ENCODE measurements at places on chromosomes 12 and 14.
A peak's percentile ranks its signal among the peaks of the same experiment; 100 is the strongest.

GRCh38 chr12:121804417-121805111 lies 755 bp downstream of the SETD1B start:
- DNase-seq = peak; percentile 80

DNA sequence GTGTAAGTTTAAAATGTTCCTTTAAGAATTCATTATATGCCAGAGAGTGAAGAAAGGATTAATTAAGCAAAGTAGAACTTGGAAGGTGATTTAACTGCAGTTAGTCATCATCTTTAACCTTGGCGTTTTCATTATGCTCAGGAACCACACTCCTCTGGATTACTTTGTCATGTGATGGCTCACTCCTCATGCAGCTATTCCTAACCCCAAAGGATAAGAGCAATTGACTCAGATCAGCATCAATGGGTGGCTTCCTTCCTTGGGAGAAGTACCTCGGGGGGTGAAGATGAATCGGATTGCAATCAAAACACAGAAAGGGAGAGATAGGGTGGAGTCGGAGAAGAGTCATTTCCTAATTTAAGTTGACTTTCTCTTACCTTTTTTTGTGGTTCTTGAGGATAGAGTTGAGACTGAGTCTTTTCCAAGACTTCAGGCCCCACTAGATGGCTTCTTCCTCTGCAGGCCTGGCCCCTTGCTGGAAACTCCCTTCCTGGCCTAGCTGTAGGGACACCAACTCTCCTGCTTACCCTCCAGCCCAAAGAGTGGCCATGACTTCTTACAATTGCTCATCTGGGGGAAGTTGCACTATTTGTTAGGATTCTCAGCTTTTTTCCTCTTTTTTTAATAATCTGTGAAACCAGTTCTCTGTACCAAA lies 238.6 kb upstream of the DDHD1 start:
- DNase-seq = no peak

GRCh38 chr12:106919910-106920544 lies 35.7 kb upstream of the TMEM263 start:
- peak; percentile 41 for DNase-seq

DNA sequence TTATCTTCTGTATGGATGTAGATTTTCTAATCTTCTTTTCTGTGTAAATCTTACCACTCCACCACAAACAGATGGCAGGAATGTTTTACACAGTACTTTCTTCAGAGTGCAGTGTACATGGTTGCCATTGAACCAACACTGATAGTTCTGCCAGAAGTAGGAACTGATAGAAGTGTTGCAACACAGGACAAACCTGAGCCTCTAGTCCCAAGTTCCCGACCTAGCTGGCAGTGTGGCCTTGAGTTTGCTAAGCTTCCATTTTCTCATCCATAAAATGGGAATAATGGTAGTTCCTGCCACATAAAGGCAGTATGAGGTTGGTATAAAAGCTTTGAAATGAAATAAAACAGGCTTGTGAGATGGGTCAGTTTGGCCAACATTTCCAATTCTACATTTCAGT lies 50.8 kb upstream of the SAV1 start:
- DNase-seq = no peak

DNA sequence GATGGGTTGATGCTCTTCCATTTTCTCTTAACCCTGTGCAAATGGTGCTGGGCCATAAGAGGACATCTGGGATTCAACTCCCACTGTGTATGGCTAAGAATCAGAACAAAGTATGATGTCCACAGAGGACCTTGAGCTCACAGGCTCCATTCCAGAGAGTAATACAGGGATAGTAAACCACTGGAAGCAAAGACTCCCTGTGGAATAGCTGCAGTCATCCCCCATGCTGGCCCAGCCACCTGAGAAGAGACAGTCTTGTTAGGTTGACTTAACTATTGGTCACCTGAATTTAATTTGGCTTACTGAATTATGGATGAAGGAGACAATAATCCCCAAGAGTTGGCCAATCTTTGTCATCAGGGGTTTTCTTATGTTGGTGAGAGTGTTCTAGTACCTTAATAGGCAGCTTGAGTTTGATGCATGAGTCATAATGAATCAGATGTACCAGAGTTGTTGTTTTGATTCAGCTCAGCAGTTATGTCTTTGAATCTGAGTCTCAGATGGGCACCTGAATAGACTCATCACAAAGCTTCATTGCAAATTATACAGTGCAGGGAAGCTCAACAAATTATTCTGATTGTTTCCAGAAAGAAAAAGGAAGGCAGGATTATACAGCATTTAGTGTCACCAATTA lies 122.7 kb downstream of the SSPN start:
- no peak for DNase-seq
